ENCODE measurements at places on chromosomes 16 and 17.

- DNase-seq, result no peak
Observed at GRCh38 chr17:82912484-82913089, 72.8 kb upstream of the ZNF750 start.

GRCh38 chr16:57469046-57469445, 6.6 kb downstream of the POLR2C start:
- DNase-seq, result no peak

- no peak for DNase-seq
Observed at GRCh38 chr17:35683591-35683990, 47.8 kb upstream of the RASL10B start.

DNA sequence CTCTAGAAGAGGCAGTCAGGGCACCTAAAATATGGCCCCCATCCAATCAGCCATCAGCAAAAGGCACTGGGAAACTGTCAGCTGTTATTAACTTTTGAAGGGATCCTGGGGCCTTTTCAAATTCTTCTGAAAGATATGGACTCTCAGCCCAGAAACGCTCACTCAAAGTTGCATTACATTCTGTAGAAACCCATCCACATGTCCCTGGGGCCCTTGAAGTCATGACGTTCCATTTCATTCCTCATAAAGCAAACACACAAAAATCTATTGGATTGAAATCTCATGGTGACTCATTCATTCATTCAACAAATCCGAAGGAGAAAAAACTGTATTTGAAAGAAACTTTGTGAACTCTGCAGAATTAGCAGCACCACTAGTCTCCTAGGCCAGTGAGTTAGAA, 215.3 kb downstream of the C16orf95 start:
- DNase-seq, result no peak

All from NCI-H2029 treated with DMSO at 0.1 percent for 48 hours (cell line).